A549 (cell line): ENCODE measurements at places on chromosomes 13 and 19. TPM values are rescaled to one million over a fixed set of nuclear protein-coding genes. Genes with fewer than 3 reads are reported as not detected.

- DNase-seq: no peak
Measured at GRCh38 chr19:13817018-13817614, 21.9 kb downstream of the ZSWIM4 start.

- no peak for DNase-seq
Measured at GRCh38 chr13:74299721-74300120, 165.5 kb upstream of the KLF12 start.

DNA sequence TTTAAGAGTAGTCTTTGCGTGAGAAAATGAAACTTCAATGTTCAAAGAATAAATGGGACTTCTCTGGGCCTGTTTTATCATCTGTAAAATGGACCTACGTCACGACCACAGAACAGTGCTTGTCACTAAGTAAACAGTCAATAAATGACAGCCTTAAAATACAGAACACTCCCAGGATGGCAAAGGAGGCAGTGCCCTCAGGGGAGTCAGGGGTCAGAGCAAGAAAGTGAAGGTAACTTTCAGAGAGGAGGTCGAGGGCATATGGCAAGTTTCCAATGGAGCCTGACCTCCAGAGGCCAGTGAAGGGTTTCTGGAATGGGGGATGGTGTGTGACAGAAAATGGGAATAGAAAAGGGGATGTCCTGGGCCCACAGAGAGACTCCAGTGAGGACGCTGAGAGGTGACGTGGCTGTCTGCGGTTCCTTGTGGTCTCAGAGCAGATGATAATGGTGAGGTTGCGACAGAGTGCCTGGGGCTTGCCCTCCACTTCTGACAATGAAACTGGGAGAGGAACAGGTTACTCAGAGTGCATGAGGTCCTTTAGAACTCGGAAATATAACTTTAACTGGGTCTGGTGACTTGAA is 91.8 kb downstream of the UBL3 start:
- no peak for DNase-seq

The SLC6A16 gene
- 2.4 to 3.2 TPM (median 3.2 TPM) in 3 replicates for polyA plus RNA-seq

The ZFP30 gene
- 8.3 to 9.2 TPM (median 8.4 TPM) in 3 replicates for polyA plus RNA-seq
